Activated effector memory CD4-positive, alpha-beta T cell treated with anti-CD3 and anti-CD28 coated beads, Interleukin-2, amount 50 U/mL, for 16 hours (primary cell): ENCODE measurements at places on chromosomes 11 and 22.
A peak's percentile ranks its signal among the peaks of the same experiment; 100 is the strongest.

DNA sequence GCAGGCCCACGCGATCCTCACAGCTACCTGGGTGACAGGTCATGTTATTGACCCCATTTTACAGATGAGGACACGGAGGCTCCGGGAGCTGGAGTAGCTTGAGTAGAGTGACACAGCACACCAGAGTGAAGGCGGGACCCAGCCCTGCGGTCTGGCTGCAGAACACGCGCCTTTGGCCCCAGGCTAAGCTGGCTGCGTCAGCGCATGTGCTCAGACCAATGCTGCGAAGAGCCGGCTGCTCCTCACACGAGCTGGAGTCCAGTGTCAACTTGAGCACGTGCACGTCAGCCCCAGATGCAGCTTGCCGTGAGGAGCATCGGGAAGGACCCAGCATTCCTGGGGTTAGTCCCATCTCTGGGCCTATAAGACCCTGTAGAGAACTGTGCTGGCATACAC, 49.9 kb downstream of the SCUBE1 start:
- DNase-seq, result no peak

GRCh38 chr11:126485986-126486635, 130.6 kb downstream of the ST3GAL4 start:
- DNase-seq, result peak; percentile 43

DNA sequence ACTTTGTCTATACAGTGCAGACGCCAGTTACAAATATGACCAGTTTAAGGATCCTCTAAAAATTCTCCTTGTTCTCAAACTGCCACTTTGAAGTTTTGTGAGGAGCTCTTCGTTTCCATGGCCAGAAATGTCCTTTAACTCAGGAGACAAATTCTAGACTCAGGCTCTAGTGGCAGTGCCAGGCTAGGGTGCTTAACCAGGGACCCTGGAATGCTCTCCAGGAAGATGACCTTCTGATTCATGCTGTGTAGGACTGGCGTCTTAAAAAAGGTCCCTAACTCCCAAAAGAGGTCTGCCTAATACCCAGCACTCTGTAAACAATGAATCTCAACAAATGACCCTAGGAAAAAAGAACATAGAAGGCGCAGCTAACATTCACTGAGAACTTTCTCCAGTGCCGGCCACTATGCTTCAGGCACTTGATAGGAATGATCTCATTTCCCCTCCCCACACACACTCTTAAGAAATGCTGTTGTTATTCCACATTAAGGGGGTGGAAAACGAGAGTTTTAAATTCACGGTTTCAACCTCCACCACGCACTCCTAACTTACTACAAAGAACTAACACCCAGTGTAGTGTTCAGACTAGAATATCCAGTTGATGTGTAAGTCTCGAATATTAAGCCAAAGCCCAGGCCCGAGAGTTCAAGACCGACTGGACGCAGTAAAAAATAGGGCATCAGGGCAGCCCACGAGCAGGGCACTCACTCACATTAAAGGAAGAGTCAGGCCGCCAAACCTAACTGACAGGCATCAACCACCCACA, 747 bp downstream of the NXF1 start:
- DNase-seq, result no peak

- no peak for DNase-seq
Observed at GRCh38 chr22:35230839-35231584, 26.3 kb upstream of the HMGXB4 start.

GRCh38 chr11:64237484-64237951, 3.1 kb downstream of the VEGFB start:
- DNase-seq, result no peak

DNA sequence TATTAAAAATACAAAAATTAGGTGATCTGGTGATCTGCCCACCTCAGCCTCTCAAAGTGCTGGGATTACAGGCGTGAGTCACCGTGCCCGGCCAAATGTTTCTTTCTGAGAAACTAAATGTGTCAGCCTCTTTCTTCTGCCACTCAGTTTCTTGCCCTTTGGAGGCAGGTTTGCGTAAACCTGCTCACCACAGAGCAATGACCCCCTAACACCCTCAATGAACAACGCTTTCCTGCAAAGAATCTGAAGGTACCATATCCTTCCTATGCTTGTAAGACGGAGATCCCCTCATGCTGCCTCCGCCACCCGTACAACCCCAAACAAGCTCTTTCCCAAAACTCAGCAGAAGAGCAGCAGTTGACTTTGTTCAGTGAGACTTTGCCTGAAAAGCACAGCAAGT, 38.7 kb upstream of the TTLL12 start:
- DNase-seq, result no peak
